ENCODE measurements at places on chromosomes 3 and 15.

GRCh38 chr3:142997330-142997729 lies 4.0 kb upstream of the U2SURP start:
- DNase-seq: peak; percentile 29

DNA sequence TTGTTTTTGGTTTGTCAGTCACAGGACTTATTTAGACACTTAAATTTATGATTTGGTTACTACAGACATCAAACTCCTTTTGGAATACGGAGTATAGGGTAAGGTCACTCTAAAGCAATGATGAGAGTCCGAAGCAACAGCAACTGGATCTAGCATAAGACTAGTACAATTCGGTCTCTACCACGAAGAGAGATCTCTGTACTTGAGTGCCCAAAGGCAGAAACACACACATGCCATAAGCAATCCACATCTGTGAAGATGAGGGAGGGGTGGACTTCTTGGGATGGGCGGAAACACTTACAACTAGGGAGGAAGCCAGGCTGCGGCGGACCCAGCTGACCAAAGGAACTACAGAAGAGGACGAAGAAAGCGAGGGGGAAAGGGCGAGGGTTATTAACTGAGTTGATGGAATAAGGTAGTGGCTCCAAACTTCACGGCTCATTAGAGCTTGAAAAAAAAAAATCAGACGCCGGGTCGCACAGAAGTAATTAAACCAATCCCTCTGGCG lies 595 bp downstream of the DPH6 start:
- peak; percentile 73 for DNase-seq

- peak; percentile 99 for DNase-seq
Observed at GRCh38 chr3:112379020-112379690, 46.2 kb downstream of the CD200 start.

- DNase-seq: no peak
Observed at GRCh38 chr3:4139462-4140140, 163.6 kb upstream of the SETMAR start.

- DNase-seq: peak; percentile 17
Observed at GRCh38 chr15:85821545-85821944, 26.8 kb upstream of the KLHL25 start.
